ENCODE measurements at places on chromosomes 11 and 22.
A peak's percentile ranks its signal among the peaks of the same experiment; 100 is the strongest.

- DNase-seq: no peak
Measured at GRCh38 chr11:122900587-122901202, 18.1 kb downstream of the JHY start.

GRCh38 chr11:47523490-47524225, 29.3 kb downstream of the CELF1 start:
- peak; percentile 32 for DNase-seq

- DNase-seq: no peak
Measured at GRCh38 chr22:30361916-30362650, 5.3 kb downstream of the CCDC157 start.

GRCh38 chr11:63404161-63404935, 34.8 kb downstream of the SLC22A9 start:
- DNase-seq: no peak

DNA sequence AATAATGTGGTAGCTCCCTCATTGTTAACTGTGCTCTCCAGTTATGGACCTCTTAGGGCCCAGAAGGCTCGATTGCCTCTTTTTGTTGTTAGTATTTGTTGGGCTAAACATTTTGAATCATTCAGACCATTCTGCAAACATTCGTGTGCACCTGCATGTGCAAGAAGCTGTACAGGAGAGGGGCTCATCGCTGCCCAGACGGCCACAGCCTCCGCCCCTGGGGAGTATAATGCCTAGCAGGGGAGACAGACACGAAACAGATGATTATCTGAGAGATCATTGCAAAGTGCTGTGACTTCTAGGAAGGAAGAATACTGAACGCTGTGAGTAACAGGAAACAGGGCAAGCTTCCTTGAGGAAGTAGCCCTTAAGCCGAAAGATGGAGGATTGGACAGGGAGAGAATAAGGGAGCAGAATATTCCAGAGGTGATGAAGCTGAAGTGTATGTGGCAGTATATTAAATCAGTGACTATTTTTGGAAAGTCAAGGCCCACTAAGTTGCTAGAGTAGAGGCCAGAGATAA, 123.3 kb upstream of the RASSF10 start:
- no peak for DNase-seq

DNA sequence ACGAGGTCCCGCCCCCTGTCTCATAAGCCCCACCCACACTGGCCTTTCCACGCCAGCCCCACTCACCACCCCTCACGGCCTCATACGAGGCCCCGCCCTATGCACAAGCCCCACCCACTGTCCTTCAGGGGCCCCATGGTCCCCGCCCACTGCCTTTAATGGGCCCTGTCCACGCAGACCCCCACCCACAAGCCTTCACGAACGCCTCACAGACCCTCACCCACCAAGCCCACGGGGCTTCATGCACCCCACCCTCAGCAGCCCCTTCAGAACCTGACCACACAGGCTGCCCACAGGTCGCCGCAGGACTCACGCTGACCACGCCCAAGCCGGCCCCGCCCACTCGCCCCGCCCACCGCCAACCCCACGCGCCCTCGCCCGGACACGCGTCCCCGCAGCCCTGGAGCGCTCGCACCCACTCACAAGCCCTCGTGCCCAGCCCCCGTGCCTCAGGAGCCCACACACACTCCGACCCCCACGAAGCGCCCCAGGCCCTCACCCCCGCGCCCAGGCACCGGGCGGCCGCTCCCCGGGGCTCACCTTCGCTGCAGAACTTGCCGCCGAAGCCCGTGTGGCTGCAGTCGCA, 10.5 kb downstream of the NRXN2 start:
- DNase-seq: no peak

- DNase-seq: no peak
Measured at GRCh38 chr11:115887727-115888126, 383.5 kb upstream of the CADM1 start.

GRCh38 chr11:17410606-17411379, 22.3 kb upstream of the KCNJ11 start:
- DNase-seq: no peak

GRCh38 chr11:70210051-70210501, 7.0 kb downstream of the FADD start:
- DNase-seq: no peak

GRCh38 chr11:124837491-124837856, 27.8 kb upstream of the ROBO3 start:
- DNase-seq: no peak

DNA sequence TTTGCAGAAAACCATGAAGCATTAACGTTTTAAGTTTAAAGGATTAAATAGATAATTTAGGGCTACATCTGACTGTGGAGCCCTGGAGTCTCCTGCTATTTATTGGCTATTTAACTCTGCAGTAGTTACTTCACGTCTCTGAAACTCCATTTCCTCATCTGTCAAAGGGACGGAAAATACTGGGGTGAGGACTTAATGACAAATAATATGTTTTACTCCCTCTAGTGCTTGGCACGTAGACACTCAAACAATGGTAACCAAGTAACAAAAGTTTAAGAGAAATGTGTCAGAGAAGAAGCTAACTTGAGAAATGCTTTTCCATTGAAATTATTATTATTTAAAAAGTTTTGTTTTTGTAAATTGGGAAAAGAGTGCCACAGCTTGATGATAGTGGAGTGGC, 130.7 kb upstream of the RCN1 start:
- no peak for DNase-seq

GRCh38 chr11:103051981-103052380, 40.0 kb downstream of the DCUN1D5 start:
- DNase-seq: no peak

DNA sequence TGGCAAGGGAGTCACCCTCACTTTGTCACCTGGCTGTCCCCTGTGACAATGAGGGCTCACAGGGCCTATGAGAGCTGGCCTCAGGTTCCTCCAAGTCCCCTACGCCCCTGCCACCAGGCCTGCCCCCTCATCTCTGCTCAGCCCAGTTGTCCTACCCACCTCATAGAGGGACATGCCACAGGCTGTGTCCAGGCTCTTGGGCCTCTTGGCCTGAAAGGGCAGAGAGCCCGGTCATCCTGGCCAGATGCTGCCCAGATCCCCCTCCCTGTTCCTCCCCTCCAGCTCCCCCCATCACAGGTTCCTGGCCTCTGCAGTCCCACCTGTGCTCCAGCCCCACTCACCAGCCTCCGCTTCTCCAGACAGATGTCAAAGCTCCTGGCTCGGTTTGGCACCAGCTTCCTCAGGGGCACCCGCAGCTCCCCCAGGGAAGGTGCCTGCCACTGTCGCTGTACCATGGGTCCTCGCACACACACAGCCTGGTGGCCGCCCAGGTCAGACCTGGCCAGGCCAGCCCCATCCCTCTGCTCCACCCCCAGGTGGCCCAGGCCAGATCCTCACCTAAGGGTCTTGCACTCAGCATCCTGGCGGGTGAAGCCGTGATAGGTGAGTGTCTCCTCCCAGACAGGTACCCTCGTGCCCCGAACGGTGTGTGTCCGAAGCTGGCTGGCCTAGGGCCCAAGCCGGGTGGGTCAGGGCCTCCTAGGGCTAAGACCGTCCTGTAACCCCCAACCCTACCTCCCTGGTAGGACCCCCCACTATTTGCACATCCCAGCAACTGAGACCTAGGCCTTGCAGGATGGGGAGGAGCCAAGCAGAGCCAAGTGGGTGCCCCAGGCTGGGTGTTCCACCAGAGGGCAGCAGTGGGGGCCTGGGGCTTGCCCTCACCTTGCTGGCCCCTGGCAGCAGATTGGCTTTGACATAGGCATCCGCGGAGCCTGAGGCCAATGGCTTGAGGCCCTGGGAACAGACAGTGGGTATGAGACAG, 8.3 kb downstream of the NDUFV1 start:
- DNase-seq: no peak

GRCh38 chr22:23698094-23698493, 7.3 kb downstream of the RGL4 start:
- DNase-seq: no peak

DNA sequence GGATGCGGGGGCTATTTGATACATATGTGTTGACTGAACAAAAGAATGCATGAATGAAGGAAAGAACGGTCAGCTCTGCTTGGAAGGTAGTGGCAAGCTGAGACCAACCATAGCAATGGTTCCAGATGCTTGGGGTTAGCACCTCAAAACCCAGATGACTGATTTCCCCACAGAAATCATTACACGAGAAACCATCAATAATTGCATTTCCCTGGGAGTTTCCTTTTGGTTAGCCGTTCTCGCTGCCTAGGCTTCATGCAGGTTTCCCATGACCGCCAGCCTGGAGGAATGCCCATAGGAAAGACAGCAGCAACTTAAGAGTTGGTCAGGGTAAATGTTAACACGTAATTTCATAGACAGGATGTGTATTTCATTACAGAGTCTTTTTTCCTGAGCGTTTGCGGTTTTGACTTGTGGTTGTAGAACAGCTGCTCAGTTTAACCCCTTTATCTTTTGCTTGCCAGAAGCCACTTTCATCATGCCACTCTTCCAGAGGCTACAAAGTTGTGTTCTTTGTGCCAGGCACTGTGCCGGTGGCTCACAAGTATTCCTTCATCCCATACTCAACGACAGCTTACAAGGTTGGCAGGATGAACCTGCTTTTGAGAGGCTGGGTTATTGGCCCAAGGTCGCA, 2.8 kb downstream of the IL17RA start:
- no peak for DNase-seq

- no peak for DNase-seq
Measured at GRCh38 chr11:86673055-86673843, 833 bp upstream of the ME3 start.

- no peak for DNase-seq
Measured at GRCh38 chr22:17483688-17484372, 79.5 kb upstream of the SLC25A18 start.

DNA sequence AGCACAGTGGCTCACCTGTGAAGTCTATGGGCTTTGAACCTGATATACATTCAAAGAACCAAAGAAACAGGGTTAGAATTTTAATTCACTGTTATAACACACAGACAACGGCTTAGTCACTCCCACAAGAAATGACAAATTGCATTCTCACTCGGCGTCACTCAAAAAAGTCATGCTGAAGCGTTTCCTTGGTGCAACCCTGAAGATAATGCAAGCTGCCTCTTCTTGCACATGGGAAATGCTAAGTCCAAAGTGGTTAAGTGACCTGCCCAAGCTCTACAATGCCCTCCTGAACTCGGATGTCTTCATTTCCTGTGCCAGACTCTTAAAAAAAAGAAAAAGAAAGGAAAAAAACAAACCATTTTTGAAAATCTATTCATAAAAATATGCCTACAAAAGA, 10.0 kb downstream of the LGR4 start:
- no peak for DNase-seq

DNA sequence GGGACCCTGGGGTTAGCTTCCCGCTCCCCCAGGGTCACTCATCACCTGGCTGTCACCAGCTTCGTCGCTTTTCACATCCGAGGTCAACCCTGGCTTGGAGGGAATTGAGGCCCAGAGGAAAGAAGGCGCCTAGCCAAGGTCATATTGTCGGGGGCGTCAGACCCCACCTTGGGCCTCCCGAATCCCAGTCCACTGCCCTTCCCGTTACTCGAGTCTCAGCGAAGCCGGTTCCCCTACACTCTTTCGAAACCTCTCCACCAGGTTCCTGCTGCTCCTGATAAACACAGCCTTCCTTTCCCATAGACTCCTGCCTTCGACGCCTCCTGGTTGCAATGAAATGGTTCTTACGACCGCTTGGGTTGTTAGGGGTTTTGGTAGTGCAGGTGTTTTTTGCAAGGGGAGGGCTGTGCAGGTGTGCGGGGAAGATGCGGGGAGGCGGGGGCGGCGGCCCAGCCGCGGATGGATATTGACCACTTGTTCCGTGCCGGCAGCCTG, 642 bp downstream of the NAA40 start:
- DNase-seq: no peak

- DNase-seq: no peak
Measured at GRCh38 chr22:50640857-50641647, 13.1 kb upstream of the ARSA start.

DNA sequence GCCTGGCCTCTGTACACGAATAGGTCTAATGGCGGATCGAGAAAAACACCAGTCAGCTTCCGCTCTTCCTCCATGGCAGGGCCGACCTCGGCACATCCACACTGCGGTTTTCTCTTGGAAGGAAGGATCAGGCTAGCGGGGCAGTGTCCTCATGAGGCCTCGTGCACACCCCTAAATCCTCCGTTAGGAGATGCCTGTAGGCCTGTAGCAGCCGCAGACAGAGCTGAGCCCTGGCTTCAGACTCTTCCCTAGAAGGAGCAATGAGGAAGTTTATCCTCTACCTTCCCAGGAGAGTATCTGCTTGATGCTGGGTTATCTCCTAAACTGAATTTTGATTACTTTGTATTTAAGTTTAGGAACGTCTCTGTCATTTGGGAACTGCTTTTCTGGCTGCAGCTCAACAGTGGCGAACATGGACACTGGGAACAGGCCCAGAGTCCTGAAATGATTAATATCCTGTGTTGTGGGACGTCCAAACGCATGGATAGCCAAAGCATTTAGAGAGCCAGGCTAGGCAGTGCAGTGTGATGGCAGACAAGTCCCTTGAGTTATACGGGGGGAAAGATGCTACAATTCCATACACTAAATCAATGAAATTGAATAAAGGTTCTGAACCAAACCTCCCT, 16.5 kb upstream of the BMAL1 start:
- DNase-seq: no peak

DNA sequence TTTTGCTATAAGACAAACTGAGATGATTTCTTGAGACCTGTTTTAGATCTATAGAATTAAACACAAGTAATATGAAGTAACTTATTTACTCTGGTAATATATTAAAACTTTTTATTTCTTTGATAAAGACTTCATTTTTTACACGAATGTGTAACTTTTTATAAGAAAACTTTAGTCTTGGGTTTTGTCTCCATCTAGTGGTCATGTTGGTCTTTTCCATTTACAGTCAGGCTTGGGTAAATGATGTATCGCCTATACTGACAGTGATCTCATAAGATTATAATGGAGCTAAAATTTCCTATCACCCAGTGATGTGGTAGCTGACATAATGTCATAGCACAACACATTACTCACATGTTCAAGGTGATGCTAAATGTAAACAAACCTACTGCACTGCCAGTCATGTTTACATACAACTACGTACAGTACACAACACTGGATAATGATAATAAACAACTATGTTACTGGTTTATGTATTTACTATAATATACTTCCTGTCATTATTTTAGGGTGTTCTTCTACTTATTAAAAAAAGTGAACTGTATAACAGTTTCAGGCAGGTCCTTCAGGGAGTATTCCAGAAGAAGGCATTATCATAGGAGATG, 7.5 kb upstream of the C11orf97 start:
- DNase-seq: no peak

- DNase-seq: no peak
Measured at GRCh38 chr22:36056980-36057379, 28.4 kb upstream of the RBFOX2 start.

GRCh38 chr11:65532388-65533064, 7.6 kb downstream of the SCYL1 start:
- DNase-seq: no peak

- peak; percentile 34 for DNase-seq
Measured at GRCh38 chr11:15327786-15328231, 213.1 kb downstream of the INSC start.
